ENCODE measurements at places on chromosomes 1 and 21.
A peak's percentile ranks its signal among the peaks of the same experiment; 100 is the strongest.

- DNase-seq, result no peak
These were observed 185.4 kb downstream of the DYRK1A start for GRCh38 chr21:37551993-37552355.

GRCh38 chr1:1083416-1084371, 9.6 kb upstream of the RNF223 start:
- peak; percentile 3 for DNase-seq

- DNase-seq, result no peak
These were observed at the start of gene NMNAT2 for GRCh38 chr1:183417772-183418491. NMNAT2 (minus strand) TSS chr1:183418380; CDS start chr1:183418267, 113 bp downstream.

- DNase-seq, result no peak
These were observed 47.0 kb downstream of the SLC37A1 start for GRCh38 chr21:42560517-42561179.

- DNase-seq, result no peak
These were observed 36.1 kb upstream of the GOLT1A start for GRCh38 chr1:204249736-204250427.

- DNase-seq, result no peak
These were observed 162.2 kb upstream of the KCNK2 start for GRCh38 chr1:214920337-214920736.

- no peak for DNase-seq
These were observed 44.8 kb upstream of the SPOCD1 start for GRCh38 chr1:31860581-31860980.

DNA sequence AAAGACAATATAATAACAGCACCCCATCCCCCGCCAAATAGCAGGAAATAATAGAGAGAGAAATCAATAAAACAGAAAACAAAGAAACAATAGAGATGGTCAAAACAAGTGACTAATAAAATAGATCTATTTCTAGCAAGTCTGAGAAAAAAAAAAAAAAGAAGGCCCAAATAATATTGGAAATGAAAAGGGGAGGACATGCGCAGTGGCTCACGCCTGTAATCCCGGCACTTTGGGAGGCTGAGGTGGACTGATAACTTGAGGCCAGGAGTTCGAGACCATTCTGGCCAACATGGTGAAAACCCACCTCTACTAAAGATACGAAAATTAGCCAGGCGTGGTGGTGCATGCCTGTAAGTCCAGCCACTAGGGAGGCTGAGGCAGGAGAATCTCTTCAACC, 18.5 kb upstream of the HCRTR1 start:
- no peak for DNase-seq

DNA sequence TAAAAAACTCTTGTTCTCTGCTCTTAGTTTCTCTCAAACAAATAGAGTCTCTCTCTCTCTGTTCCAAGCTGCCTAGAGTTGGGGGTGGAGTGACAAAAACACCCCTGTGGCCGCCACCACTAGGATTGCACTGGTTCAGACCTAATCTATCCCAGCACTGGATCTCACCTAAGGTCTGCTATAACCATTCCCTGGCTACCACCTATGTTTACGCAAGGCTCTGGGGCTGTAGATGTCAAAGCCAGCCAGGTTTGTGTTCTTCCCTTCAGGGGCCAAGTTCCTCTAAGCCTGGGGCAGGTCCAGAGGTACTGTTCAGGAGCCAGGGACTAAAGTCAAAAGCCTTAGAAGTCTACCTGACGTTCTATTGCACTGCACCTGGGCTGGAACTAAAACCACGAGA, 12.8 kb upstream of the CYP2J2 start:
- DNase-seq, result no peak

- DNase-seq, result no peak
These were observed 27.5 kb downstream of the KAZN start for GRCh38 chr1:14625996-14626395.

DNA sequence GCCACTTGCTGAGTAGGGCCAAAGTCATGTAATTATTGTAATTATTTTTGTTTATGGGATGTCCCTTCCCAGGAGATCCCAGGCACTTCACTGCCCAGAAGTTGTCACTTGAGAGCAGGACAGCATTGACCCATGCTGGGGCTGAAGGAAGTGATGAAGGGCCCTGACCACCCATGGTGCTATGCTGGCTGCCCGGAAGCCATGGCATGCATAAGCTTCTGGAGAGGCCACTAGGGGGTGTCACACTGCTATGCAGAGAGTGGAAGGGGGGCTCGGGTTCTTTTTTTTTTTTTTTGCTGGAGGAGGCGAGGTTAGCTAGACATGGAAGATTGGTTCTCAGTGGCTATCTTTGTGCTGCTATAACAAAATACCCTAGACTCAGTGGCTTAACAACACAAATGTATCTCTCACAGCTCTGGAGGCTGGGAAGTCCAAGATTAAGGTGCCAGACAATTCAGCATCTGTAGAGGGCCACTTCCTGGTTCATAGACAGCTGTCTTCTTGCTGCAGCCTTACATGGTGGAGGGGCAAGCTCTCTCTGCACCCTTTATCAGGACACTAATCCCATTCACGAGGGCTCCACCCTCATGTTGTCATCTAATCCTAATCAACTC, 84.9 kb downstream of the CNIH3 start:
- no peak for DNase-seq

Data from effector CD4-positive, alpha-beta T cell (primary cell).